ENCODE measurements at places on chromosomes 12 and 14.

- DNase-seq, result no peak
Measured at GRCh38 chr14:69490219-69490918, 5.8 kb downstream of the PLEKHD1 start.

DNA sequence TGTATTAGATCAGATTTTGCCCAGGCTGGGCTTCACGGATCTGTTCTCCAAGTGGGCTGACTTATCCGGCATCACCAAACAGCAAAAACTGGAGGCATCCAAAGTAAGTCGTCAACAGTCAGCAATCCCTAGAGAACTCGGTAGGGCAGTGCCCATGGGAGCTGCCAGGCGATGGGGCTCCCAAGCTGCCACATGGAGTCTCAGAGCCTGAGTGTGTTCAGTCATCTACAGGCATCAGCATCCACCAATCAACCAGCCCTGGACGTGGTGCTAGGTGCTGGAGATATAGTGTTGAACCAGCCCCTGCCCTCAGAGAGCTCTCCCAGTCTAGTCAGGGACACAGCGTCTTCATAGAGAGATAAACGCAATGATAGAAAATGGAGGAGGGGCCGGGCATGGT, 6.9 kb downstream of the SERPINA4 start:
- no peak for DNase-seq

GRCh38 chr14:71365361-71365760, 458.1 kb downstream of the PCNX1 start:
- DNase-seq, result no peak

GRCh38 chr12:123071857-123072256, 79.0 kb downstream of the PITPNM2 start:
- DNase-seq, result no peak

- DNase-seq, result no peak
Measured at GRCh38 chr14:100850841-100851585, 25.1 kb downstream of the MEG3 start.

DNA sequence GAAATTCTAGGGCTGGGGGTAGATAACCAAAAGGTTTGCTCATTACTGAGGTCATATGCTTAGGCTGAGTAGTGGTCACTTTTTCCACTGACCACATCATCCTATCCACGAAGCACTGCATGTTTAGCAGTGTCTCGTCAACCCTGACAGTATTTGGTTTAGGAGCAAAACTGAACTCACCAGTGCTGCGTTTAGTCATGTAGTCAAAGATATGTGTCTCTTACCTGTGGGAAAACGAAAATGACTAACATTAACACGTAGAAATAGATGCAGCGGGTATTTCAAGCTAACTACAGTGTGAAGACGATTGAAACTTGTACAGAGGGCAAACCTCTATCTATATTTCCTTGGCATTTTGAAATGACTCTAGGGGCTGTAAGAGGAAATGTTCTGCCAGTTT, 34.6 kb downstream of the MTHFD1 start:
- DNase-seq, result no peak

GRCh38 chr14:33250963-33251362, 312.3 kb downstream of the NPAS3 start:
- DNase-seq, result no peak

DNA sequence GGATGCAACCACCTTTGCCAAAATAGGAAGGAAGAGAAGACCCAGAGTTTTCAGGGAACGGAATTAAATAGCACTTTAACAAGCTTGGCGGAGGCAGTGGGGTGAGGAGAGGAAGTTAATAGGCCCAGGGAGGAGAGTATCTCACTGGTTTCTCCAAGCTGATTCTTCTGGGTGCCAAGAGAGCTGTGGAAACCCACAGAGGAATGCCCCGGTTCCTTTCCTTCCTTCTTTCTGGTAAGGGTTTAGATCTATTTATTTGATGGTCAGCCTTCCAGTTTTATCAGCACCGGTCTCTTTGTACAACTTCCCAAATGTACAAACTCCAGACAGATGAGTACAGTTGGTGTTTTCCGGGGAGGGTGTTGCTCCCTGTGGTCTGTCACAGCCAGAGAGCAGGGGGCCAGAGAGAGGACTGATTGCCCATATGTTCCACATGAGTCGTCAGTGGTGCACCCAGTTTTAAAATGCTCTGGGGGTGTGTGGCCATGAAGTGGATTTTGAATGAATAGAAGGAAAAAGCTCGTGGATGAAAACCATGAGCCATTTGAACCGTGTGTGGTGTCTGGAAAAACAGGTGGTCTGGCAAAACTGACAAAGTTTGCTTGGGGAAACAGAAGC, 26.6 kb downstream of the PRKCH start:
- peak; percentile 65 for DNase-seq

DNA sequence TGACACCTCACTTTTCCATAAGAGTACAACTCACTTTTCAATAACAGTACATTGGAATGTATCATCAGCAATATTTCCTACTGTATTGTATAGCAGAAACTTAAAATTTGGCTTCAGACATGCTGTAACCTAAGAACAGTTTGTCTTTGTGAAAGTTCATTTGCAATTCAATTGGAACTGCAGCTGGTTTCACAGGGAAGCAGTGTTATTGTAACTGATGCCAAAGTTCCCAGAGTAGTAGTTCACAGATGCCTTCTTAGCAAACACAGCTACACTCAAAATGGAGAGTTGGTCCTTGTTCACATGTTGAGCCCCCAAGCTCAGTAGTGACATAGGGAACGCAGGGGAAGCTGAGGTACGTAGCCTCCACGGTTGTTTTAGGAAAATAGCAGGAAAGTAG, 23.3 kb downstream of the PPP1R36 start:
- peak; percentile 99 for DNase-seq

DNA sequence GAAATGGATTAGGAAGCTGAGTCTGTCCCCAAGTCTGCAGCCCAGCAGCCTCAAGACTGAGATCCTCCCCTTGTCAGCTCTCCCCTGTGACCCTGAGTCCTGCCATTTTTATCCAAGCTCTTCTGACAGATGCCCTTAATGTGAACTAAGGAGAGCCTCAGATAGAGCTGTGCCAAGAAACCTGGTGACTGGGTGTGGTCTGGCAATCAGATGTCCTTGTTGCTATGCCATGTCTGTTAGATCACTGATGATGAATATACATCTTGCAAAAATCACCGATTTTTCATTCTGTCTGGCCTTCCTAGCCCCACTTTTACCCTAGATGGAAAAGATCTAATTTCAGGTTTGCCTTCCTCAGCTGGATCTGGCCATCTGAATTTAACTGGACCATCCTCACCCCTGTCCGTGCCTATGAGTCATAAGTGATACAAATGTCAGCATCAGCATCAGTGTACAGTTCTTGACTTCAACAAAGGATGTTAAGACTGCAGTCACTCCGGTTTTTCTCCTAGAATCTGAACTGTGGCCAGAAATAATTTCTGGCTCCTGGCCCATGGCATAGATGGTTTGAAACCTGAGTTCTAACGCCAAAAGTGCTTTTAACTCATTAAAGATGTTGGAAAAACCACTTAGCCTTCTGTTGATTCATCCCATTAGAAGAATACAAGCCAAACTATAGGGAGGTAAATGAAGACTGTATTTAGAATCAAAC, 61.2 kb upstream of the GRIP1 start:
- DNase-seq, result no peak

DNA sequence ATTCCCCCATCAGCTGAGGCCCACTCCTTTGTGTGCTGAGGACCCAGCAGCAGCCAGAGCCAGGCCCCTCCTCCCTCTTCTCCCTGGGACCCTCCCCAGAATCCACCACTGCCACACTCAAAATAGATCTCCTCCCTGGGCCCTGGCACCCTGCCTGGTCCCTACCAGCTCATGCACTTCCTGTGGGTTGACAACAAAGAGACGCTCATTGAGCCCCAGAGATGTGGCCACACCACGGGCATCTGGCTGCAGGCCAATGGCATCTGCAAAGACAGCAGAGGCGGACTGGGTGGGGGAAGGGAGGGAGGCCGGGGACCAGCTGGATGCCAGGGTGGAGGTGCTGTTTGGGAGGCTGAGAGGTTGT, 16.0 kb upstream of the ENDOU start:
- peak; percentile 97 for DNase-seq

DNA sequence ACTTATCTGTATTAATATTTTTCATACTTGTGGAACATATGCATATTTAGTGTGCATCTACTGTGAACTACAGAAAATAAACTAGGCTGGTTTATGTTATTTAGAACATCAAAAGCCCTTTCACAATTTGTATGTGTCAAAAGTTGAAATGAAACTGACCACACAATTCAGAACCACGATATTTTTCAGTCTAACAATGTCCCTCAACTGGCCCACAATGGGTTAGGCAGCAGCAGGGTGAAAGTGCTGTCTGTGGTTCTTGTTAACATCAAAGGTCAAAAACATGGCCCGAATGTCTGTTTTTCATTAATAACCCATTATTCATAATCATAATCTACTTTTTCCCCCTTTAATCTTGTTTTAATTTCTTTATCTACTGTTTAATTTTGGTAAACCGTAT, 559.9 kb upstream of the ATP2B1 start:
- DNase-seq, result no peak
